ENCODE measurements at places on chromosomes 11 and 22.

DNA sequence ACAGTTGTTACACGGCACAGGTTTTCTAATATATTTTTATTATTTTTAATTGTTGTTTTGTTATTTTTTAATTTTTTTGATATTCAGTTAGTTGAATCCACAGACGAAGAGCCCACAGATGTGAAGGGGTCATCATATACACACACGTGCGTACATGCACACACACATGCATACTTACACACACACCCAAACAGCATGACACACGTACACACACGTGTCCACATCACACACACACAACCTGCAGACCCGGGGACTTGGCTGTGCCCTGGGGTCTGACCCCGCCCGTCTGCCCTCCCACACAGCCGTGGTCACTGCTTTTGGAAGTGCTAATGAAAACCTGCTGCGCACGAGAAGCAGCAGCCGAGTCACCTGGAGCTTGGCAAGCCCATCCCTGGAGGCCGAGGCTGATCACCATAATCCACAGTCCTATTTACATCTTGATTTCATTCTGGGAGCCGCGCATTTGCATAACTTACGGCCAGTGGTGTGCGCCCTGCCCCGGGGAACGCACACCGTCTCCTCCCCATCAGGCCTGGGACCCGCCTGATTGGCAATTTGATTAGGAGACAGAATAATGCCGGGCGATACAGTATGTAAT is 110.3 kb downstream of the BRD1 start:
- DNase-seq = no peak

DNA sequence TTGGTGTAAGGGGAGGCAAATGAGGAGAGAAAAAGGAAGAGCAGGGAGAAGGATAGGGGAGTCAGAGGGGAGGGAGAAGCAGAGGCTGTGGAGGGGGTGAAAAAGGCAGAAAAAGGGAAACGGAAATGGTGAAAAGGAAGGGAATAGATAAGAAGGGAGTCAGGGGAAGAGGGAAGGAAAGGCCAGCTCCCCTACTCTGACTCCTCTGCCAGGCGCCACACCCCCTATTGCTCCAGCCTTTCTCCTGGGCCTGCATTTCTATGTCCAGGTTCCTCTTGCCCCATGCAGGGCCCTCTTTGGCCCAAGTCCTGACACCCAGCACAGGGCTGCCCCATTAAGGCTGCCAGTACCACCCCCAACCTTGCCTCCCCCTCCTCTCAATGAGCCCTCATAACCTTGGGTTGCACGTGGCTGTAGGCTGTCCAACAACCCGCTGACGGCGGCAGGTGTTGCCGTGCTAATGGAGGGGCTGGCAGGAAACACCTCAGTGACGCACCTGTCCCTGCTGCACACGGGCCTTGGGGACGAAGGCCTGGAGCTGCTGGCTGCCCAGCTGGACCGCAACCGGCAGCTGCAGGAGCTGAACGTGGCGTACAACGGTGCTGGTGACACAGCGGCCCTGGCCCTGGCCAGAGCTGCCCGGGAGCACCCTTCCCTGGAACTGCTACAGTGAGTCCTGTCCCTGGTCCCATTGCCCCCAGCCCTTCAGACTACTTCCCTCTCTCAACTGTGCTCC is 3.4 kb upstream of the NHERF4 start:
- no peak for DNase-seq

- no peak for DNase-seq
These were observed 7.2 kb upstream of the NIPSNAP1 start for GRCh38 chr22:29587938-29588699.

DNA sequence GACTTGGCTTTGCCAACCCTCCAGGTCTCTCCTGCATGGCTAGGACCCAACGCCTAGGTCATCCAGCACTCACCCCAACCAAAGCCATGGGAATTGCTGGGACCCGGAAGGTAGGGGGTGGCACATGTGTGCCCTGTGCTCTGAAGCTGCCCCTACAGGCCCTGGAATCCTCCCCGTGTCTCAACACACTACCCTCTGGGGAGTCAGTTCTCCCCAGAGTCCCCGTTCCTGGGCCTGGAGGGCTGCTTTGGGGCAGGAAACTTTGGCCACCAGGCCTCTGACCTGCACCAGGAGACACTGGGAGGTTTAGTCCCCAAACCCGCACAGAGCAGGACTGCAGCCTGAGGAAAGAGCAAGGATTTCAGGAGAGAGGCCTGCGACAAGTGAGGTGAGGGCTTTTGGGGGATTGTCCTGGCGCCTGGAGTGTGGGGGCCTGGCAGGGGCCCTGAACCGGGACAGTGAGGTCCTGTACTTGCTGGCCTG is 495 bp upstream of the IFITM1 start:
- DNase-seq = no peak

DNA sequence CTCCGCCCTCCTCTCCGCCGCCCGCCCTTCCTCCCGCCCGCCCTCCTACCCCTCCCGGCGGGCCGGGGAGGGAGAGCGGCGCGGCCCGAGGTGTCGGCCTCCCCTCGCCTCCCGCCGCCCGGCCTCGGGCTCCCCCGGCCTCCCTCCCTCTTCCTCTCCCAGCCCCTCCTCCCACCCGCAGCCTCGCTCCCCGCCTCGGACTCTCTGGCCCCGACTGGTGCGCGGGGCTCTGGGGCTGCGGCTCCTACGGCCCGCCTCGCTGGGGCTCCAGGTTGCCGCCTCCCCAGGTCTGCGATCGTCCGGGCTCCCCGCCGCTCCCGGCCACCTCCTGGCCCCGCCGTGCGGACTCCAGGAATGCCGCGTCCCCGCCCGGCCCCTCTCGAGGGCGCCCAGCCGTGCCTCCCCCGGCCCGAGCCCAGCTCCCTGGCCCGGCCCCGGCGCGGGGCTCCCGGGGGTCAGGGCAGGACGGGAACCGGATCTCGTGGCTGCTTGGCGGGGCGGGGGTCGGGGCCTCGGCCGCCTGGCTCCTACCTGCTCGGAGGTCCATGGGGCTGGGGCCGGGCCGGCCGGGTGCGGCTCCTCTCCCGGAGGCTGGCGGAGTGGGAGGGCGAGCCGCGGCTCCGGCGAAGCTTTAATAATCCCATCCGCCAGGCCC is at the start of gene CLCF1:
CLCF1 (minus strand) TSS at position 606 of the 655 bp plus-strand sequence; CDS start at position 547, 59 bp downstream.
- no peak for DNase-seq

DNA sequence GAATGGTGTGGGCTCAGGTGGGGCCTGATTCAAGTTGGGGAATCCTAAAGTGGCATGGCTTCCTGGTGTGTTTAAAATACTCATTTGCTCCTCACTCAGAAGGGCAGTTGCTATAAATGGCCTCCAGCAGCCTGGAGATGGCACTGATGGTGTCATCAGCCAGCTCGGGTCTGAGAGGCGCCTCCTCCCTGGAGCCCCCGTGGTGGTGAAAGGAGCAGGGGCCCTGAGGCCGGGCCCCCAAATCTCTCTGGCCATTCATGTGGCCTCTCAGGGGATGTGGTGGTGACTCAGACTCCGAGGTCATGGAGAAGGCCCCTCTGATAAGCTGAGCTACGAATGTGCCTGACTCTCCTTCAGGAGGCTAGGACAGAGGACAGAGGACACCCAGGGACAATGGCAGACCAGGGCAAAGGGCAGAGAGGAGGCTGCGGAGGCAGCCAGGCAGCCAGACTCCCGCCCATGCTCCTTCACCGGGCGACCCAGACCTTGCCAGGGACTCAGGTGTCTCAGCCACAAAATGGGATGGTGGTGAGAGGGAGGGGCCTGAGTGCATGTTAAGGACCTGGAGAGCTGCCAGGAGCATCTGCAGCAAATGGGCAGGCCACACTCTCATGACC is 129.2 kb downstream of the CTTN start:
- DNase-seq = no peak

- no peak for DNase-seq
These were observed 150.9 kb upstream of the TTC12 start for GRCh38 chr11:113163291-113164030.

DNA sequence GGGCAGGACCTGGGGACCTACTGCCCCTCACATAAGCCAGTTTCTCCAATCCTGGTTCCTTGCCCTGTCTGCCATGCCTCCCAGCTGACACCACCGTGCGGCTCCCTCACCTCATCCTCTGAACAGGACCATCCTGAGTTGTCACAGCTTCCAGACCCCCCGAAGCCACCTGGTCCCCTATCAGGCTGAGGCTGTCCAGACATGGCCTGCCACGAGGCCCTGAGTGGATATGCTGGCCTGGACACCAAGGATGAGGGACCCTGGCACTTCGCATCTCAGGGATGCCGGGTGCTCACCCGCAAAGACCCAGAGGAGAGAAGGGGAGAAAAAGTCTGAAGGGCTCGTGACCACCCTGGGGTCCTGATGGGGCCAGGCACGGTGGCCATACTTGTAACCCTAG is 15.8 kb upstream of the CCDC188 start:
- DNase-seq = no peak

- DNase-seq = no peak
These were observed 19.1 kb downstream of the MIF start for GRCh38 chr22:23913306-23913660.

DNA sequence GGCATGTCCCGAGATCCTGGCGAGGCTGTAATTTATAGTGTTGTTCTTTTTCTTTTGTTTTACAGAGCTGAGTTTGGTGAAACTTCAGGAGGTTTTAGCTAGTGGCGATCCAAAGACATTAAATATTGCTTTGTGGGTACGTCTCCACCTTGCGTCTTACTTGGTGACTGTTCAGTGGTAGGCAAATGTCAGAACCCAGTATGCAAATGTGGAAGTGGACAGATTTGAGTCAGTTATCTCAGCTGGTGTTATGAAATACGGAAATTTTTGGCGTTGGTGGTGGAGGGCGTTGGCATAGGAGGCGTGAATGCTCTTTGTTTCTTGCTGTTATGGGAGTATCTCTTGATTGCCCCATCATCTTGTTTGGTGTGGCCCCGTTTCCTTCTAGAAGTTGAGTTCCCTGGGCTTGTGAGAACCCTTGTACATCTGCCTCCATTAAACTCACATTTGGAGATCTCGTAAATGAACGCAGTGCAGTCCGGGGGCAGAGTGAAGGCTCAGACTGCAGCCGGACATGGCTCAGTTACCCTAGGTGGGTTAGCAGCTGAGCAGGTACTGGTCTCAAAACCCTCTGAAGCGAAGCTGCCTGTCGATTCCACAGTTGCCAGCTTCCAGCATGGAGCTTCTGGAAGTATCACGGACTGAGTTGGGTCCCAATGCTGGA is 39.9 kb downstream of the PTPRJ start:
- DNase-seq = no peak

- no peak for DNase-seq
These were observed 33.0 kb downstream of the DKK3 start for GRCh38 chr11:11975201-11976092.

DNA sequence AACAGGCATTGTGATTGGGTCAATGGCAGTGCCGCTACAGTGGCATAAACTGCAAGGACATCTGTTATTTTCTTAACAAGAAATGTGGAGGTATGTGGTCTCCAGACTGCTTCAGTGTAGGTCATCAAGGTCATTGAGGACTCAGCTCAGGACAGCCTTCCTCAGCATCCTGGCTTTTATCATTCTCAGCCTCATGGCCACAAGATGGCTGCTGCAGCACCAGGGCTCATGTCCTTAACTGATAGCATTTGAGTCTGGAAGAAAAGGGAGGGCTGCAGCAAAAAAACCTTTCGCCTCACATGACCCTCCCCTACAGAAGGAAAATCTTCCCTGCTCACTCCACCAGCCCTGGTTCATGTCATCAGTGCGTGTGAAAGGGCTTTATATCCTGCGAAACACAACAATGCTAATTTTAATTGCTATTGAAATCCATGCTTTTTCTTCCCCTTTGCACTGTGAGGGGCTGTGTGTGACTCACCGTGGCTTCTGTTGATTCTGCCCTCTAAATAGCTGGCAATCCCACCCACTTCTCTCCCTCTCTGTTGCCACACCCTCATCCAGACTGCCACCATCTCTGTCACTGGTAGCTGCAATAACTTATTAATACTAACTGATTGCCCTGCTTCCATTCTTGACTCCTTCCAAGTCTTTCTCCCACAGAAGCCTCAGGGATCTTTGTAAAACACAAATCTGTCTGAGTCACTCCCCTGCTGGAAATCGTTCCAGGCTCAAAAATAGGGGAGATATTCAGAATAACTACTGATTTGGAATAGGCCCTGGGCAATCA is 43.8 kb downstream of the CHRDL2 start:
- DNase-seq = no peak

DNA sequence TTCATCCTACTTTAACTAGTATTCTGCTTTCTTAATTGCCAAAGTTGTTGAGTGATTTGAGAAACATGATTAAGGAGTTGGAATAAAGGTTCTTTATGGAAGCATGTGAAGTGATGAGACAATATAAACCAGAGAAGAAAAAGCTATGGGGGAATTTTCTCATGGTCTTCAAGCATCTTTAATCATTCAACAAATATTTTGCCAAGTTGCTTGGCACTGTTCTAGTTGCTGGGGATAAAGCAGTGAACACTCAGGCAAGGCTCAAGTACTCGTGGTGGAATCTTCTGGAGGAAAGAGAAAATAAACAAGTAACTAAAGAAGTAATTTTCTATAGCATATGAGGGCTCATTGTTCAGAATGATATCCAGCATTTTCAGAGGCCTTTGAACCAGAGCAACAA is 9.2 kb upstream of the PIWIL4 start:
- DNase-seq = no peak

DNA sequence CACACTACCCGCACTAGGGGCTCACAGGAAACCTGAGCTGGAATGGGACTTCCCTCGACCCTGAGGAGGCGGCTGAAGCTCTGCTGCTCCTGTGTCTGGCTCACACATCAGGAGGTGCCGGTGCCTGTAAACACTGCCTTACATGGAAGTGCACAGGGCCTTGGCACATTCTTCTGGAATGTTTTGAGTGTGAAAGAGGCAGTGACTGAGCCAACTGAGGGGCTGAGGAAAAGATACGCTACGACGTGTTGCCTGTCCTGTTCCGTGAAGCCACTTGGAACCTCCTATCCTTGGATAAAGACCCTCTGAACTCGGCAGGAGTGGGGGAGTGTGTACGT is 10.5 kb downstream of the TXN2 start:
- DNase-seq = no peak

GRCh38 chr11:36460220-36460619 is 49.9 kb downstream of the TRAF6 start:
- DNase-seq = no peak

DNA sequence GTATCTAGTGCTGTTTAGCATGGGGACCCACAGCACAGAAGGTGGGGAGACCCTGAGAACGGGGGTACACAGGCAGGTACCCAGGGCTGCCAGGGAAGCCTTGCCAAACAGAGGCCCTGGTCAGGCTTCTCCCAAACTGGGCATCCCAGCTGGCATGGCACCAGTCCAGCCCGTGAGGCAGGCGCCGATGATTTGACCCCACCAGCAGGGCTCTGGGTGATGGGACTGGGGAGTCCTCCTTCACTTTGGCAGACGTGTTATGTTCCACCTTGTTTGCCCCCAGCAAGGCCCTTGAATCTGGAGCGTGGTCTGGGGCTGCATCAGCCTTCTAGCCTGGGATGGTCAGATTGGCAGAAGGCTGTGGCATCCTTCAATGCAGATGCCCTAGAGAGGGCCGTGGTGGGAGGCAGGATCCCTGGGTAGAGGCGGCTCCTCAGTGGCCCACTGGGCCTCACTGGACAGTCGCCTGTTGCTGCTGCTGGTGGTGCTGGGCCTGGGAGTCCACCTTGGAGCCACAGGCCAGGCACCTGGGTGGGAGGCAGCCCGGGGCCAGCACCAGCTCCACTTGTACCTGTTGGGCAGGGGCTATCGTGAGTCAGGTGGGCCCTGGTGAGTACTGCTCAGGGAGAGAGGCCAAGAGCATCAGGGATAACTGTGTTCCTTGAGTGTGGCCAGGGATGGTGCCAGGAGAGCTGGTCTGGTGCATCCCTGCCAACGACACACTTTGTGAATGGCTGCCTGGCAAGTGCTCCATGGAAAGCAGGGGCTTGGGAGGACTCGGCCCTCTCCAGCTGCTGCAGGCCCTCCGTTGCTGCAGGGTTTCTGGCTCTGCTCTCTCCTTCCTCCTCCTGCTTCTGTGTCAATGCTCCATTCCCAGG is 3.3 kb downstream of the ADORA2A start:
- no peak for DNase-seq

GRCh38 chr22:38072322-38073149 is 11.4 kb downstream of the SLC16A8 start:
- no peak for DNase-seq

GRCh38 chr11:67449116-67449844 is 3.2 kb downstream of the GPR152 start:
- no peak for DNase-seq
